T-helper 17 cell (primary cell): ENCODE measurements at places on chromosomes 5 and 9.
A peak's percentile ranks its signal among the peaks of the same experiment; 100 is the strongest.

- H3K27ac ChIP-seq = no peak overlapping the region
- no peak for DNase-seq
- H3K4me1 ChIP-seq = no peaks in the 10 kb centered on the region
- H3K4me3 ChIP-seq = no peak overlapping the region
- no peaks in the 10 kb centered on the region for H3K36me3 ChIP-seq
These were observed 57.1 kb downstream of the SUB1 start for GRCh38 chr5:32642276-32643002.

DNA sequence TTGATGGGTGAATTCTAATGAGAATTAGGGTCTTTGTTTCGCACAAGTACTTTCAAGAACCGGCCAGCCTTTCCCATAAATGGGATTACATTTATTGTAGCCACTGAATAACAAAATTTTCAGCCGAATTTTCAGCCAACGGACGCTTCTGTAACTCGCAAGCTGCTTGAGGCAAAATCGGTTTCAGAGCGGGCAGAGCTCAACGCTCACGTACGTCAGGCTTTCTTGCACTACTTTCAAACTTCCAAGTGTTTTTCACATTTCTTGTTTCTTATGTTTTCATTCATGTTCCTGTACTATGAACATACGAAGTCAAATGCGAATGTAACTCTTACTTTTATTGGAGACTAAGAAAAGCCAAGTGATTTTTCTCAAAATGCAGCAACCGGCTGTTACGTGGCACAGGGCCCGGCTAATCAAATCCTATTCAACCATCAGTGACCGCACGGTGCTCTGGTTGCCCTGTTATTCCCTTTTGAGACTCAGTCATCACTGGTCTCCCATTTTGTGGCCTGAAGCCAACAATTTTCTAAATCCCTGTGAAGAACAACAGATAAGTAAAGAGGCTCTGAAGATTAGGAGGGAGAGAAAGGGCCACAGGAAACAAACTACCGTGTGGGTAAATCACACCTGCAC lies 68.5 kb downstream of the SLC28A3 start:
- H3K36me3 ChIP-seq = no peaks in the 10 kb centered on the region
- H3K27me3 ChIP-seq = peaks cover 42% of the 10 kb centered on the region
- no peak for DNase-seq
- H3K4me3 ChIP-seq = no peak overlapping the region
- H3K27ac ChIP-seq = no peak overlapping the region

DNA sequence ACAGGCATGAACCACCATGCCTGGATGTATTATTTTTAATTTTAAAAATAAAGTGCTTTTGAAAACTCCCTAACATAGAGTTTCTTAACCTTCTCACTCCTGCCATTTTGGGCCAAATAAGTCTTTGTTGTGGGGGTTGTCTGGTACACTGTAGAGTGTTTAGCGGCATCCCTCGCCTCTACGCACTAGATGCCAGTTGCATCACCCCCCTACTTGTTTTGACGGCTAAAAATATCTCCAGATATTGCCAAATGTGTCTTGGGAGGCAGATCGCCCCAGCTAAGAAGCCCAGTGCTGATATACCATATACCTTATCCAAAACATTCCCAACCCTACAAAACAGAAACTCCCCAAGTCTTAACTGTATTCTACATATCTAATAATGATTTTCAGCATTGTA lies 54.6 kb downstream of the SCAI start:
- H3K27me3 ChIP-seq = no peaks in the 10 kb centered on the region
- no peak for DNase-seq
- no peak overlapping the region for H3K27ac ChIP-seq
- peaks cover 5% of the 10 kb centered on the region for H3K36me3 ChIP-seq
- no peak overlapping the region for H3K4me3 ChIP-seq

- H3K27ac ChIP-seq = no peak overlapping the region
- H3K4me3 ChIP-seq = peak overlapping the region; percentile 41
- H3K36me3 ChIP-seq = peaks cover 7% of the 10 kb centered on the region
- no peak for DNase-seq
- H3K27me3 ChIP-seq = no peaks in the 10 kb centered on the region
- peaks cover 49% of the 10 kb centered on the region for H3K4me1 ChIP-seq
These were observed 121.4 kb downstream of the GNAQ start for GRCh38 chr9:77910194-77910621.

DNA sequence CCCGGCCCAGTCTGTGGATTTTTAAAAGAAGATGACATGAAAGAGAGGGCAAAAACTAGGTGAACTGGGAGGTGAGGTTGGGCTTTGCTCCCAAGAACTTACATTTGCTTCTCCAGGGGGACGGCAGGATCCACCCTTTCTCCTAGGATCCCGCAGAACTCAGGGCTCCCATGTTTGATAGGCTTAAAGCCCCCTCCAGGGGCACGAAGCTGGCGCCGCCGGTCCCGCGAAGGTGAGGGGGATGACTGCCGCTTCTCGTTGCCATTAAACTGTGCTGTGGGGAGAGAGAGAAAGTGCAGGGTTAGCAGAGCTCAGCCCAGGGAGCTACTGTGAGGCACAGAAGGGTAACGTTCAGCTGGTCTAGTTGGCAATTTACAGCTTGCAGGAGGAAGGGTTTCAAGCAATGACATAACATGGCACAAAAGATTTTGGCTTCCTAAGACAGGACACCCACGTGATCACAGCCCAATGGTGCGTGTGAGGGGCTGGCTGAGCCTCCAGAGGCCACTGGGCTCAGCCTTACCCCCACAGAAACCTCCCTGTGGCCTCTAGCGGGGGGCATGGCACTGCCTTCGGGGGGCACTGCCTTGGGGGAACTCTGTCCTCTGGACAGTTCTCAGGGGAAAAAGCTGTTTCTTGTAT lies 52.0 kb upstream of the SLC25A51 start:
- H3K4me1 ChIP-seq = peaks cover 10% of the 10 kb centered on the region
- no peak overlapping the region for H3K4me3 ChIP-seq
- no peak overlapping the region for H3K27ac ChIP-seq
- DNase-seq = no peak

DNA sequence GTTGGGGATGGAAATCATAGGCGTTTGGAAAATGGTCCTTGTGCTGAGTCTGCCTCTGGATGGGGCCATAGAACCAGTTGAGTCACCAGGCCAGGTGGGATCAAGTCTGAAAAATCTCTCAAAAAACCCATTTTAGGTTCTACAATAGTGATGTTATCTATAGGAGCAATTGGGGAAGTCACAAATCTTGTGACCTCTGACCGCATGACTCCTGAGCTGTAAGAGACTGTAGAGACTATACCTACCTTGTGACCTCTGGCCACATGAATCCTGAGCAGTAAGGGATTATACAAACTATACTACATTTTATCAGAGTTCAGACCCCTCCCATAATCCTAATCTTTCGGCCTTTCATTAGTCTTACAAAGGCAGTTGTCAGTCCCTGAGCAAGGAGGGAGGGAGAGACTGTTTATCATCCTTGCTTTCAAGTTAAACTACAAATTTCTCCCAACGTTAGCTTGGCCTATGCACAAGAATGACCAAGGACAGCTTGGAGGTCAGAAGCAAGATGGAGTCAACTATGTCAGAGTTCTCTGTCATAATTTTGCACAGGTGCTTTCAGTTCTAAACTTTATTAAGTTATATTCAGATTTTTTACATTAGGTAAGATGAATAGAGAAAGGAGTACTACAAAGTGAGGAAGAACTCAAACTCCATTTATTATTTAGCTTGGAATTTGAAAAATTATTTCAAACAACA lies 11.5 kb upstream of the JMY start:
- H3K4me3 ChIP-seq = no peak overlapping the region
- DNase-seq = no peak
- no peaks in the 10 kb centered on the region for H3K27me3 ChIP-seq
- H3K27ac ChIP-seq = no peak overlapping the region
- H3K4me1 ChIP-seq = peaks cover 6% of the 10 kb centered on the region
- no peaks in the 10 kb centered on the region for H3K36me3 ChIP-seq

DNA sequence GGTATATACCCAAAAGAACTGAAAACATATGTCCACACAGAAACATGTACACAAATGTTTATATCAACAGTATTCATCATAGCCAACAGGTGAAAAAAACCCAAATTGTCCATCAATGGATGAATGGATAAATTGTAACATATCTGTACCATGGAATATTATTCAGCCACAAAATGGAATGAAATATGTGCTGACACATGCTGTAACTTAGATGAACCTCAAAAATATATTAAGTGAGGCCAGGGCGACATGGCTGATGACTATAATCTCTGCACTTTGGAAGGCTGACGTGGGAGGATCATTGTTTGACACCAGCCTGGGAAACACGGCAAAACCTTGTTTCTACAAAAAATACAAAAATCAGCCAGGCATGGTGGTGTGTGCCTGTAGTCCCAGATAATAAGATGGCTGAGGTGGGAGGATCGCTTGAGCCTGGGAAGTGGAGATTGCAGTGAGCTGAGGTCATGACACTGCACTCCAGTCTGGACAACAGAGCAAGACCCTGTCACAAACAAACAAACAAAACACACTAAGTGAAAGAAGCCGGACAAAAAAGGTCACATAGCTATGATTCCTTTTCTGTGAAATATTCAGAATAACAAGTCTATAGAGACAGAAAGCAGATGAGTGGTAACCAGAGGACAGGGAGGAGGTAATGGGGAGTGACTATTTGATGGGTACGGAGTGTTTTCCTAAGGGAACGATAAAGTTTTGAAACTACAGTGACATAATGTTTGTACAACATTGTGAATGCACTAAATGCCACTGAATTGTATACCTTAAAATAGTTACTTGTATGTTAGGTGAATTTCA lies 11.4 kb downstream of the KYAT1 start:
- H3K27ac ChIP-seq = no peak overlapping the region
- no peaks in the 10 kb centered on the region for H3K27me3 ChIP-seq
- no peak overlapping the region for H3K4me3 ChIP-seq
- H3K4me1 ChIP-seq = peaks cover 8% of the 10 kb centered on the region
- no peak for DNase-seq

- H3K27me3 ChIP-seq = no peaks in the 10 kb centered on the region
- H3K36me3 ChIP-seq = no peaks in the 10 kb centered on the region
- H3K4me1 ChIP-seq = peaks cover 14% of the 10 kb centered on the region
- H3K4me3 ChIP-seq = peak overlapping the region; percentile 25
- peak overlapping the region; percentile 74 for H3K27ac ChIP-seq
- DNase-seq = no peak
These were observed 22.8 kb downstream of the RNF44 start for GRCh38 chr5:176514244-176514950.

DNA sequence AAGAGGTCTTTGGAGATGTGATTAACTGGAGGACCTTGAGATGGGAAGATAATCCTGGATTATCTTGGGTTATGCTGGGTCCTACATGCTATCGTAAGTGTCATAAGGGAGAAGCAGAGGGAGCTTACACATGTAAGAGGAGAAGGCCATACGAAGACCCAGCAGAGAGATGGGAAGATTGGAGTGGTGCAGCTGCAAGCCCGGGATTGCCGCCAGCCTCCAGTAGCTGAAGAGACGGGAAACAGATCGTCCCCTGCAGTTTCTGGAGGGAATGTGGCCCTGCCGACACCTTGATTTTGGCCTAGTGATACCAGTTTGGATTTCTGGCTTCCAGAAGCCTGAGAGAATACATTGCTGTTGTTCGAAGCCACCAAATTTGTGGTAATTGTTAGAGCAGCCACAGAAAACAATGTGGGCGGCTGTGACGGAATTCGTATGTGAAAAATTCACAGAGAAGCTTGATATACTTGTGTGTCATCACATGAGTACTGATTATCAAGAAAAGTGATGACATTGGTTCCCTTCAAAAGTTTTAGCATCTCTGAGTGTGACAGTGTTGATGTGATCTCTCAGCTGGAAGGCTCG lies 86.9 kb downstream of the CYFIP2 start:
- peaks cover 9% of the 10 kb centered on the region for H3K36me3 ChIP-seq
- H3K27ac ChIP-seq = no peak overlapping the region
- no peaks in the 10 kb centered on the region for H3K27me3 ChIP-seq
- DNase-seq = no peak

DNA sequence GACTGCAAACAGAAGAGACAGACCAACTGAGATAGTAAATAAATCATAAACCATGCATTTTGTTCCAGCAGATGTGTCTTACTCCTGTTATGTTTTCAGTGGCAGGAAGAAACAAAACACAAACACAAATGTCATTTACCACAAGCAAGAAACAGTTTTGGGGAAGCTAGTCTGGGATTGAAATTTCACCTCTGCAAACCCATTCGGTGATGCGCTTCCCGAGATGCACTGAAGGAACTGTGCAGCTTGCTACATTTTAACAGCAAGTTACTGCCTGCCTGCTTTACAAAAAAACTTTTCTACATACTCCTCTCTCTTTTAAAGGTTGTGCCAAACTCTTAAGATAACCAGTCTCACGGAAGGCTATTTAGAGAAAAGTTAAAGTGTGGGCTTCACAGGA lies 3.2 kb downstream of the MACROH2A1 start:
- peak overlapping the region; percentile 59 for H3K4me3 ChIP-seq
- H3K27me3 ChIP-seq = no peaks in the 10 kb centered on the region
- peak overlapping the region; percentile 27 for H3K27ac ChIP-seq
- no peak for DNase-seq

DNA sequence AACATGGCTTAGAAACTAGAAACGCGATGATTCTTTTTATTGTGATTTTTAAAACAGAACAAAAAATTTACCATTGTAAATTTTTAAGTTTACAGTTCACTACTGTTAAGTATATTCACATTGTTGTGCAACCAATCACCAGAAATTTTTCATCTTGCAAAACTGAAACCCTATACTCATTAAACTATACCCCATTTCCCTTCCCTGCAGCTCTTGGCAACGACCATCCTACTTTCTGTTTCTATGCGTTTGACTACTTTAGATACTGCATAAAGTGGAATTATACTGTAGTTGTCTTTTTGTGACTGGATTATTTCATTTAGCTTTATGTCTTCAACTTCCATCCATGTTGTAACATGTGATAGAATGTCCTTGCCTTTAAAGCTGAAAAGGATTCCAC lies 52.5 kb downstream of the SPOCK1 start:
- H3K27ac ChIP-seq = no peak overlapping the region
- H3K27me3 ChIP-seq = peaks cover 13% of the 10 kb centered on the region

DNA sequence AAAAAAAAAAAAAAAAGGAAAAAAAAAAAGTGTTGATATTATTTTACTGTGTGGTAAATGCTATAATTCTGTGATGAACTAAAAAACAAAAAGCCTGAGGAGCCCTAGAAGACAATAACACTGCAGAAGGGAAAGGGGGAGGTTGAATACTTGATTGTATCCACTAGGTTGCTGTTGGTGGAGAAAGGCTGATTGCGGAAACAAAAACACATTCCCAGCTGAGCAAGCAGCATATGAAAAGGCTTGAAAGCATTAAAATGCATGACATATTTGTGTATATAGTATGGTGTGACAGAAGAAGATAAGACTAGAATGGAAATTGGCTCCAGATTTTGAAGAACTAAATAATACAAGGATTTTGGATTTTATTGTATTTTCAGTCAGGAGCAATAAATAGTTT lies 8.9 kb downstream of the RABGAP1 start:
- DNase-seq = no peak
- no peaks in the 10 kb centered on the region for H3K27me3 ChIP-seq
- peak overlapping the region; percentile 52 for H3K4me3 ChIP-seq
- no peak overlapping the region for H3K27ac ChIP-seq
- peaks cover 3% of the 10 kb centered on the region for H3K36me3 ChIP-seq
